ENCODE measurements at places on chromosomes 11 and 22. TPM values are rescaled to one million over a fixed set of nuclear protein-coding genes. Genes with fewer than 3 reads are reported as not detected.

The GAB4 gene
- not detected for total RNA-seq

The LAYN gene
- 11.0 TPM for total RNA-seq

The FREY1 gene
- 1.6 TPM for total RNA-seq

The CENPM gene
- 5.7 TPM for total RNA-seq

The MRGPRD gene
- not detected for total RNA-seq

The C11orf91 gene
- not detected for total RNA-seq

The SLC15A3 gene
- 16.7 TPM for total RNA-seq

The OR4D5 gene
- 0.52 TPM for total RNA-seq

The RAB36 gene
- total RNA-seq = 0.52 TPM

The GRK3 gene
- 6.3 TPM for total RNA-seq

The C11orf86 gene
- total RNA-seq = not detected

The SLC22A25 gene
- total RNA-seq = not detected

The CPT1B gene
- 27.1 TPM for total RNA-seq

The LRP5 gene
- 31.3 TPM for total RNA-seq

The BATF2 gene
- 0.52 TPM for total RNA-seq

The B3GAT1 gene
- total RNA-seq = under 0.01 TPM

The LDHAL6A gene
- total RNA-seq = not detected

The DCHS1 gene
- total RNA-seq = 39.1 TPM

The CELSR1 gene
- 2.1 TPM for total RNA-seq

The NCR3LG1 gene
- total RNA-seq = 0.52 TPM

The H19 gene
- 27,241 TPM for total RNA-seq
